ENCODE measurements at places on chromosomes 13 and 19.
A peak's percentile ranks its signal among the peaks of the same experiment; 100 is the strongest.

- DNase-seq = peak; percentile 45
Measured at GRCh38 chr13:33279414-33280278, 5.9 kb downstream of the STARD13 start.

GRCh38 chr13:49641801-49642291 lies 13.5 kb downstream of the ARL11 start:
- DNase-seq = peak; percentile 29

- DNase-seq = no peak
Measured at GRCh38 chr19:43329989-43330388, 23.5 kb upstream of the CD177 start.

GRCh38 chr13:98524793-98525192 lies 52.1 kb downstream of the STK24 start:
- DNase-seq = no peak

GRCh38 chr13:20174656-20175405 lies 14.0 kb upstream of the GJA3 start:
- peak; percentile 47 for DNase-seq

- peak; percentile 29 for DNase-seq
Measured at GRCh38 chr13:95239283-95239682, 62.0 kb downstream of the ABCC4 start.

DNA sequence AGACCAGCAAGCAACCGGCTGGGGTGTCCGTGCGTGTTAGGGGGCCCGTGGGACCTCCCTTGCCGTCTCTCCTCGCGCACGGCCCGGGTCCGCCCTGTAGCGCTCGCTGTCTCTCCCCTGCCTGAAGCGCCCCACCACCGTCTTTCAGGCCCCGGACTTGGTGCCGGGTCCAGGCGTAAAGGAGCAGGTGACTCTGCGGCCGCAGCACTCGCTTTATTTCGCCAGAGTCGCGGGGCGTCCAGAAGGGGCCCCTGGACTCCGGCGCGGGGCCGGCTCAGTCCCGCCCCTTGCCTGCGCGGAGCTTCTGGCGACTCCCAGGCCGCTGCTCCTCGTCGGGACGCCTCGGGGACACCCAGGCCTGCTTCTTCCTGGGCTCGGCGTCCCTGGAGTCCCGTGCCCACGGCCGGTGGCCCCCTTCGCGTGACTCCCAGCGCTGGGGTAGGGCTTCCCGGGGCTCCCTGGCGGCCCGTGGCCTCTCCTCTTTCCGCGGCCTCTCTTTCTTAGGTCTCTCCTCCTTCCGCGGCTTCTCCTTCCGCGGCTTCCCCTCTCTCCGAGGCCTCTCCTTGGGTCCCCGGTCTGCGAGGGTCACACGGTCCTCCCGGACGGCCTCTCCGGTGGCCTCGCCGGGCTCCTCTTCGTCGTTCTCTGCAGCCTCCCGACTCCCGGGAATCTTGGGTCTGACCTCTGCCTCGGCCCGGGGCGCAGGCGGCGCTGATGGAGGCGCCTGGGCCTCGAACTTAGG lies 3.1 kb downstream of the AMH start:
- no peak for DNase-seq

GRCh38 chr19:27717825-27718224 lies 1495.1 kb downstream of the UQCRFS1 start:
- no peak for DNase-seq

DNA sequence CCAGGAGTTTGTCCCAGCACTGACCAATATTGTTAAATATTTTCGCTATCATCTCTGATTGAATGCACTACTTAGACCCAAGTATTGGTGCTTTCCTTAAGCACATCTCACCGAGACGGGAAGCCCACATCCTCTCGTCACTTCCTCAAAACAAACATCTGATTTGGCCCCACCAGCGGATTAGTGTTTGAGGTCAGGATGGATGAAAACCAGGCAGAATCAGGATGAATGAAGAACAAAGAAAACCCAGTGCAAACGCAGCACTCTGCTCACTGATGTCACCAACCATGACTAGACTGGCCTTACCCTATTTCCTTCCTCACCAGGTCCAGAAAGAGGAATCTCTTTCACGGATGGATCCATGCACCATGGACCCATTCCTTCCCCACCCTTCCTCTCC lies 6.0 kb downstream of the PLAUR start:
- peak; percentile 84 for DNase-seq

- no peak for DNase-seq
Measured at GRCh38 chr19:57314146-57314545, 6.1 kb upstream of the ZNF543 start.

DNA sequence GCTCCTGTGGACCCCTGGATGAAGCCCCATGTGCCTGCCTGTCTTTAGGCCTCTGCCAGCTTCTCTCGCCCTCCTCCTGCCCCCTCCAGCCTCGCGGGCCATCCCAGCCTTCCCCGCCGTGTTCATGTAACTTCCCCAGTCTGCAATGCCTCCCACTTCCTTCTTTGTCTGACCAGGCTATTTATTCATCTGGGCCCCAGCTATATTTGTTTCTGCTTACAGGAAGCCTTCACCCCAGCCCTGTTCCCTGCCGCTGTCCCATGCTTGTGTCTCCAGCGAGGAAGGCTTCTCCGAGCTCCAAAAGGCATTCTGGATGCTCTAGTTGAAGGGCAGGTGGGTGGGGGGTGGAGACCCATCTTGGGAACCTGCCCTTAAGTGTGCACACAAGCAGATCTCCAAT lies 7.9 kb upstream of the C3 start:
- DNase-seq = peak; percentile 34
